NCI-H2029 treated with DMSO at 0.1 percent for 48 hours (cell line): ENCODE measurements at places on chromosomes 6 and 20.

GRCh38 chr20:39893003-39893685 is 795.9 kb downstream of the MAFB start:
- DNase-seq = no peak

- DNase-seq = no peak
These were observed 24.6 kb downstream of the PDE7B start for GRCh38 chr6:135876058-135876457.

DNA sequence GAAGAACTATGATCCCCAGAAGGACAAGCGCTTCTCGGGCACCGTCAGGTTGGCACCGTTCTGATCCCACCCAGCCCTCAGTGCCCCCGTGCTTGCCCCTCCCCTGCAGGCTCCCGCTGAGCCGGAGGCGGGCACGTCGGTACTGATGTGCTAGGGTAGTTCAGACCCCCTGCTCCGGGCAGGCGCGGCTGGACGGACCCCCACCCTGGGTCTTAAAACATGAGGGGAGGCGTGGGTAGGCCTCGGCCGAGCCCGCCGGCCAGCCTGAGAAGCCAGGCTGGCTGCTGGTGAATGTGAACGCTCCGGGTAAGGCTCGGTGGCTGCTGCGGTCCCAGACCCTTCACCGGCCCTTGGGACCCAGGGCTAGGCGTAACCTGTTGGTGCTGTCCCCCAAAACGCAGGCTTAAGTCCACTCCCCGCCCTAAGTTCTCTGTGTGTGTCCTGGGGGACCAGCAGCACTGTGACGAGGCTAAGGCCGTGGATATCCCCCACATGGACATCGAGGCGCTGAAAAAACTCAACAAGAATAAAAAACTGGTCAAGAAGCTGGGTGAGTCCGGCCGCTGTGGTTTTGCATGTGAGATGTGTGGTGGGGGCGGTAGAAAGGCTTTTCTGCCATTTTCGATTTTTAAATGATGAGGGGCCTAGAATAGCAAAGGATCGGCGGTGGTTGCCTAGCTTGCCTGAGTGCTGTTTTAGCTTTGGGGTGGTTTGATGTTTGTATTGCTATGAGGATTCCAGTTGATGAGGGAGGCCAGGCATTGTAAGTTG is 964 bp downstream of the RPL10A start:
- DNase-seq = no peak

- DNase-seq = no peak
These were observed 562.3 kb downstream of the DHX35 start for GRCh38 chr20:39524371-39524911.

- no peak for DNase-seq
These were observed 397.9 kb upstream of the ADGRB3 start for GRCh38 chr6:68237205-68237604.

- DNase-seq = no peak
These were observed 5.7 kb downstream of the FOXO3 start for GRCh38 chr6:108566406-108566805.

- DNase-seq = no peak
These were observed 6.1 kb downstream of the THBD start for GRCh38 chr20:23043376-23043775.

- no peak for DNase-seq
These were observed 504.5 kb downstream of the HDGFL1 start for GRCh38 chr6:23073821-23074220.

- no peak for DNase-seq
These were observed at the start of gene EPB41L1 for GRCh38 chr20:36154700-36155628. EPB41L1 (plus strand) TSS chr20:36154740; CDS start chr20:36173778, 19,038 bp downstream.

- no peak for DNase-seq
These were observed 7.8 kb downstream of the NAA20 start for GRCh38 chr20:20024942-20025341.

DNA sequence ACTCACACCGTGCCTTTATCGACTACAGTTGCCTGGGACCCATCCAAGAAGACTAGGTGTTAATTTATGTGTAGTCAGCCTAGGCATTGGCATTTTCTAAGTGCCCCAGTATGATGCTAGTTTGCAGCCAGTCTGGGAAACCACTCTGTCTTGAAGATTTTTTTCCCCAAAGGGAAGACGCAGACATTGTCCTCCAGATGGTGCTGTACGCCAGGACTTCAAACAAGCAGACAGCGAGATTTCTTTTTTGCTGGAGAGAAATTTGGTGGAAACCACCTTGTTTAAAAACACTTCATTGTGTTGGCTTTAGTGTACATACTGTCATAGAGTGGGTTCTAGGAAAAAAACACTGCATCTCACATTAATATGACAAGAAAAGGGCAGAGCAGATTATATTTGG is 30.0 kb downstream of the ALDH5A1 start:
- DNase-seq = peak; percentile 41

- no peak for DNase-seq
These were observed 71.9 kb downstream of the SRC start for GRCh38 chr20:37417617-37418467.

DNA sequence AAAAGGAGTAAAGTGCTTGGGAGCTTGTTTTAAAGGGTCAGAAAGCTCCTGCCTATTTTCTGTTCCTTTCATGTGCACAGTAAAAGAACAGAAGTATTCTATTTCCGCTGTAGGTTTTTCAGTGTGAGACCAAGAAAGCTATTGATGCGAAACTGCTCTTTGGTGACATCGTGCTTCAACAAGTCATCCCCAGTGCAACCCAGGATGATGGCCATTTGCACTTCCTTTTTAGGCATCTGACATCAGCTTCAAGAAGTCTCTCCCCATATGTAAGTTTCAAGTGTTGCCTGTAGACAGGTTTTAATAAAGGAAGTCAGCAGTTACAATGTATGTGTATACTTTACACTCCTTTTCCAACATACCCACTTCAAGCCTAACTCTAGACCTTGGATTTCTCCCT is 131.6 kb downstream of the RFX6 start:
- DNase-seq = no peak

DNA sequence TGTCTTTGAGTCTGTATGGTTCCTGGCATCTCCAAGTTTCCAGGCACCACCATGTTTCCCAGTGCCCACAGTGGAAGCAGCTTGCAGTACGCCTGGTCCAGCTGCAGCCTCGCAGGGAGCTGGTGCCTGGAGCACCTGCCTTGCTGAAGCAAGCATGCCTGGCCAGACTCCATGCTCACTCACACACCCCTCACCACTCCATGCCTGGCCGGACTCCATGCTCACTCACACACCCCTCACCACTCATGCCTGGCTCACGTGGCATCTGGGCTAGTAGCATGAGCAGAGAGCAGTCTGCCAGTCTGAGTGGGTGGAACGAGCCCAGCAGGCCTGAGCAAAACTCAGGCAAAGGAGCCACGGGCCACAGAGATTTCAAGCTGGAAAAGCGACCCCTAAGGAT is 214.3 kb downstream of the TFAP2C start:
- DNase-seq = no peak

- no peak for DNase-seq
These were observed 21.7 kb downstream of the ZBP1 start for GRCh38 chr20:57598491-57598890.

DNA sequence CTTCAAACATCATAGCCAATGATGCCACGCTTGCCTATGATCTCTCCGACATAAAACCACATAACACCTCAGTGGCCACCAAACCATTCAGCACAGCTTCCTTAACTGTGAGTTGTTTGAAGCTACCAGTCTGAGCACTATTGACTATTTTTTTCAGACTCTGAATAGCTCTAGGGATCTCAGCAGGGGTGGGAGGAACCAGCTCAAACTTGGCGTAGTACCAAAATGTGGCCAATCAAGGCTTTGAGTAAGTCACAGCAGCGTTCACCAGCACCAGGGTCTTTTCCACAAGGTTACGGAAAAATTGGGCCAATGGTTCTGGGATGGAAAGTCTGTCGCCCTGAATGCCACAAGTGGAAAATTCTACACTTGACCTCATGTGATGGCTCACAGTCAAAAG is 70.6 kb downstream of the SMPDL3A start:
- DNase-seq = no peak

DNA sequence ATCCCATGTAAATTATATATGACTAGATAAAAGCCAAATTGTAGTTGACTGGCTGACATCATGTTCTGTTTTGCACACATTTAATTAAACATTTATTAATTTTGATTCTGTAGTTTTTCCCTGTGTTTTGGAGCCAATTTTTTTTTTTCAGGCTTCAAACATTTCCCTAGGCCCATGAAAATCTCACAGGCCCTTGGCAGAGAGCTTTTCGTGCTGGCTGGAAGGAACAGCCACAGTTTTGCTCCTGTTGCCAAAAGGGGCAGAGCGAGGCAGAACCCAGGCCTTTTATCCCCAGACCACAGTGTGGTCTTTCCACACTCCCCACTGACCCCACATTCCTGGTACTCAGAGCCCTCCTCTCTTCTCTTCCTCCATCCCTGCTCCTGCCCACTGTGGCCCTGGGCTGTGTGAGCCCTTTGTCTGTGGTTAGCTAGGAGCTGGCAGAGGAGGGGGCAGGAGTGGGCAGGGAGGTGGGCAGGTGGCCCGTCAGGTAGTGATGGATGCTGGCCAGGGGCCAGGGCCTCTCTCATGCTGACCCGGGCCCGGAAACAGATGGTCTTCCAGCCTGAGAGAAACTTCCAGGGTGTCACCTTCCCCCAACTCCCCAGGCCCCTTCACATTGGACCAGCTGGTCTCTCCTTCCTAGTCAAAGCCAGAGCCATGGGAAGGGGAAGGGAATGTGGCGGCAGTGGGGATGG is 19.4 kb upstream of the CCM2L start:
- DNase-seq = no peak

DNA sequence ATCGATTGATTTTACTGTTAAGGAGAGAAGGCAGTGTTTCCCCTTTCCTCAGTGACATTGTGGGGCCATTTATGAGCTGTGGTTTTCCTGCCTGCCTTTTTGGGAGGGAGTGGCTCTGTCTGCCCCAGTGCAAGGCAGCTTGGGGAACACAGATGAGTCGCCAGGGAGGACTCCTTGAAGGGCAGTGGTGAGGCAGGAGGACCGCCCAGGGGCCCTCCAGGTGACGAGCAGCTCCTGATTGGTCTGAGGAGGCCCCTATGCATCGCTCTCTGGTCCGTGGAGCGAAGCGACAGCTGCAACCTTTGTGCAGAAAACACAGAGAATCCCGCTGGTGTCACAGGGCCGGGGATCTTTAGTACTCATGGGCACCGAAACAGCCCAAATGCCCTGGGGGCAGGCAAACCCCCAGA is 100.3 kb downstream of the TMEM242 start:
- no peak for DNase-seq

GRCh38 chr6:16438718-16439591 is 200.6 kb downstream of the GMPR start:
- DNase-seq = no peak

DNA sequence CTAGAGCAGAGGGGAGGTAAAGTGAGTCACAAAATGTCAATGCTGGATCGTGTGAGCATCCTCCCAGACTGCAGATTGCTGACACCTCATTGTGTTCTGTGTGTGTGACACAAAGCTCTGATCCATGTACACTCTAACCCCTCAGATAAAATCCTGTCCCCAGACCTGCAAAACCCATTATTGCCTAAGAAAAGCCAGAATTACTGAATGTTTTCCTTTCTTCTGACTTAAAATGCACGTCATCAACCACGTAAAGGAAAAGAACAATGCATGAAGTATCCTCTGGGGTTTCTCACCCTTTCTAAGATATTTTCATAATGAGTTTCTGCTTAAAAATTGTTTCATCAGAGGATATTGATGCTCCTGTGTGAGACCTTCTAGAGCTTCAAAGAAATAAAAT is 218.0 kb upstream of the PREP start:
- DNase-seq = no peak

GRCh38 chr6:79257381-79258205 is 23.1 kb upstream of the HMGN3 start:
- DNase-seq = no peak

- DNase-seq = no peak
These were observed 31.6 kb upstream of the SLC32A1 start for GRCh38 chr20:38692436-38693411.

DNA sequence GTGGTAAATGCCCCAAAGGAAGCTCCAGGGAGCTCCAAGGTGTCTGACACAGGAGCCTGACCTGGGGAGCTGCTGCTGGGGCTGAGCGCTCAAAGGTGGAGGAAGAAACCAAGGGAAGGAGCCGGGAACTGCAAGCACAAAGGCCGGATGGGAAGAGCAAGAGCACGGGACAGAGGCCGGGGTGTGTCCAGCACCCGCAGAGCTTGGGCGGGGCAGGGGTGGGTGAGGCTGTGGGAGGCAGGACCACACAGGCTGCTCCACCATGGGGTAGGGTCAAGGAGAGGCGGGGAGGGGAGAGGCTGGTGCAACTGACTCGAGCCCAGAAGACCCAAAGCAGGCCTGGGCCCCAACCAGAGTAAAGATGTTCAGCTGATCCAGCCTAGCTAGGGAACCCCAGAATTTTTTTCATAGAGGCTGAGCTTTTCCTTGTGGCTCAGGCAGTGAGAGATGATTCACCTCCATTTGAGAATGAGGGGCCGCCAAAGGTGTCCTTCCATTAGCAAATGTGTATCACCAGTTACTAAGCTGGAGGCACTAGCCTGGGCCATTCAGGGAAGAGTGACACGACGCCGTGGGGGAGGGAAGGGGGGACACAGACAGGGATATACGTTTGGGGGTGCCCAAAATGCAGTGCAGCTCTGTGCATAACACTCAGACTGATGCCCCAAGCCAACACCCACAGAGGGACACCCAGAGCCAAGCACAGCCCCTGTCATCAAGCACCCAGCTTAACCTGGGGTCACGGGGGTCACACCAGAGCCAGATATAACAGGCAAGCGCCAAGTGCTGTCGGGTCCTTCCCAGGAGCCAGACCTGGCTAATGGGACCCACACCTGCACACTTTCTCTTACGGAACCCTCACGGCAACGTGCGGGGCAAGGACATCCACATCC is 21.3 kb upstream of the TLDC2 start:
- DNase-seq = no peak

DNA sequence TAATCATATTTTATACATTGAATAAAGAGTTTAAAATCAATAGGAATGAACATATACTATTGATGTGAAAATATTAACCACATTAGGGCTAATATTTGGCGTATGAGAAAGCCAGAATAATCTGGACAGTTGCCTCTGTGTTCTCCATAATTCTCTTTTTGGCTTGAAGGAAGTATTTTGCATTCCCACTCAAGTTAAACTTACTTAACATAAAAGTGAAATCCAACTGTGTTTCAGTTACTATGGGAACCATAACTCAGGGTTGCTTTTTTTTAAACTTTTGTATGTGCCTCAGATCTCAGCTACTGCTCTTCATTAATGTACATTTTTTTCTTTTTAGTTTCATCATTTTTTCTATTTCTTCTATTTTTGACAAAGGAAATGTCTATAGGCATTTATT is 479.8 kb downstream of the NKAIN2 start:
- DNase-seq = no peak

- peak; percentile 98 for DNase-seq
These were observed 58.1 kb upstream of the SHLD1 start for GRCh38 chr20:5691918-5692618.

DNA sequence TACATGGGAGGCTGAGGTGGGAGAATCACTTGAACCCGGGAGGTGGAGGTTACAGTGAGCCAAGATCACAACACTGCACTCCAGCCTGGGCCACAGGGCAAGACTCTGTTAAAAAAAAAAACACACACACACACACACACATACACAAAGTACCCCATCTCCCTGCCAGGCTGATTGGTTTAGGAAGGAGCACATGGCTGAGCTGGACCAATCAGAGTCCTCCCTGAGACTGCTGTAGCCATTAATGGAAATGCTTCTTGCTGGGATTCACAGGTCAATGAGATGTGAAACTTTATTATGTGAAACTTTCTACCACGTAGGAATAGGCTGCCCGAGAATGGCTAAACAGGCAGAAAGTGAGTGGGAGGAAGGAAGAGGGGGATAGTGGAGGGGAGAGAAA is 2.9 kb downstream of the TREM1 start:
- no peak for DNase-seq
